GM04503 (cell line): ENCODE measurements at places on chromosomes 7 and 10.

DNA sequence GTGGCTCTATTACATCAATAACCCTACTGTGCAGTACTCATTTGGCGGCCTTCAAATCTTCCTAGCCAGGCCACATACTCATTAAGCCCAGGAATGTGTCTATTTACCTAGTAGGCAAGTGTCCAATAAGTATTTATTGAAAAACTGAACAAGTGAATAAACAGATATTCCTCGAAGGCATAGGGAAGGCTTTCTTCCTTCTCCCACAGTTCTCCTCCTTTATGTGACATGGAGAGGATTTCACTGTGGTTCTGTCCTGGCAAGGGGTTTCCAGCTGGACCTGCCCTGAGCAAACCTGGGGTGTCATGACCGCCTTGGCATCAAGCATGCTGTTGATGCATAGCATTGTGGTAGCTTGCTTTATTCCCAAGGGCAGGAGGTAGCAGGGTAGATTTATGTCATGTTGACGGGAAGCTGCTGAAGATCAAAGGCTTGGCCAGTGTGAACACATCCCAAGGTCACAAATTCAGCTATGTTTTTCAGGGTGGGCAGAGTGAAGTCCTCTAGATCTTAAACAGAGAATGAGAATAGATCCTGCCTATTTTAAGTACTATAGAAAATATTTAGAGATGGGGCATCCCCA, 195.1 kb downstream of the INHBA start:
- no peak for DNase-seq

DNA sequence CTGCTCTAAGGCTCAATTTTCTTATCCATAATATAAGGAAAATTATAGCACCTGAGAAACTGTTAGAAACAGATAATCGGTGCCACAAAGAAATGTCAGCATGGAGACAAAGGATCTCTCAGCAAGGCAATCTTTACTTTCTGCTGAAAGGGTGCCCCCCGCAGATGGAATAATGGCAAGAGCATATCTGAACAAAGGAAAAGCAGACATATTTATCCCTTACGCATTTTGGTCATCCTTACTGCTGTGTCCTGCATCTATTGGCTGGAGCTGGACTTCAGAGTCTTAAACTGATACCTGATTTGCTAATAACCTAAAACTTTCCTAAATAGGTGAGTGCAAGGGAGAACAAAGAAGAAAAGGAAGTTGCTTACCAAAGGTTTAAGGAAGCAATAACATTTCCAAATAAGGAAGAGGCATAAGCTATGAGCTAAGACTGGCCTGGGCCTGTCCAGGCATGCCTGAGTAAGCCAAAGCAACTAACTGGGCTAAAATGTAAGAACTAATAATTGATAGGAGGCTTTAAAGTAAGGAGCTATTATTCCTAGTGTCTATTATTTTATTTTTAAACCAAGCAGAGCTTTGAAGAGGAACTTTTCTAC, 39.6 kb upstream of the ELMO1 start:
- DNase-seq = no peak

GRCh38 chr7:74514131-74514591, 60.5 kb downstream of the GTF2IRD1 start:
- no peak for DNase-seq

- no peak for DNase-seq
These were observed 494 bp downstream of the PALS2 start for GRCh38 chr7:24573554-24574338.

DNA sequence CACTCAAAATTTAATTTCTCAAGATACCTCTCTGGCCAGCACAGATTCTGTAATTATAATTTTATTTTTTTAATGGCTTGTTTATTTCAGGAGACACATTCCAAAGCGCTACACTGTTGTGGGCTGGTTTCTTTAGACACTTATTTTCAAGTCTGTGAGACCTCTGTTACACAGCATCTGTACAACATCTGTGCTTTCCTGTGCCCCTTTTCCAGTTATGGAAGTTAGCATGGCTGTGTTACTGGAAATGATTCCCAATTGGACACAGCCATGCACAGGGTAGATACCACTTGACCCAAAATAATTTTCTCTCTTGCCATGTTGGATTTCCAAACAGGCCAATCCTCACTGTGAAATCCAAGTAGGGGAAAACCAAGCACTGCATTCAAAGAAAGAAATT, 172.3 kb upstream of the ADCY1 start:
- DNase-seq = no peak
